Lower lobe of right lung (tissue), 2 donors: ENCODE measurements at places on chromosomes 11 and 22. TPM values are rescaled to one million over a fixed set of nuclear protein-coding genes. Genes with fewer than 3 reads are reported as not detected.

The SEPTIN5 gene
- total RNA-seq: 9.3 TPM

GRCh38 chr11:105202422-105202821, 62.9 kb upstream of the CARD18 start:
- DNase-seq: no peak

DNA sequence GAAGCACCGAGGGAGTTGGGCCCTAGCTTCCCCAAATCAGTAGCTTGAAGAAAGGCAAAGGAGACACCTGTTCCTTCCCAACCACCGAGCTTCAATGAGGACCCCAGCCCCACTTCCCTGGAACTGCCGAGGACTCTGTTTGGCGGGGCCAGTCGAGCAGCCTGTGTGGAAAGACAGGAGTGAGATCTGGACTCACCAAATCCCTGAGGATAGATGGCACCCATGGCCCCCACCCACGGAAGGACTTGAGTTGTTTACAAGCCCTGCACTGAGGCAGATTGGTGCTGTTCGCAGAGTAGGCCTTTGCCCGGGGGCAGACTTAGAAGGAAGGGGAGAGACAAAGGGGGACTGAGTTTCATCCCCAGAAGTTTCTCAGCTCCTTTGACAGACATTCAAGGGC, 64.6 kb downstream of the FEZ1 start:
- DNase-seq: no peak

DNA sequence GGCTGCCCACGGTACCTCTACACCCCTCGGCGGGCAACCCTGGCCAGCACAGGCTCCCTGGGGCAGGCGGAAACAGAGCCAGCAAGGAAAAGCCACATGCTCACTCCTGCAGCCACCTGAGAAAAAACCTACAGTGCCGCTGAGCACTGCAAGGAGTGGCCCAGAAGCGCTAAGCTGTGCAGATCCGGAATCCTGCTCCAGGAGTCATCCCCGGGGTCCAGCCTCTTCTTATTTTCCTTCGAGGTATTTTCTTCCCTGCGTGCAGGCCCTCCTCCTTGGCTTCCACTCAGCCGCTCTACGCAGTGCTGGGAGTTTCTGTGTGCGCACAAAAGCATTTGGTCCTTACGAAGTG, 81.0 kb downstream of the TRMU start:
- DNase-seq: no peak

The MYBPC3 gene
- total RNA-seq: 0.86 TPM

The RASGRP2 gene
- 30.4 TPM for total RNA-seq

GRCh38 chr11:128492903-128493569, 94.3 kb downstream of the ETS1 start:
- DNase-seq: no peak

GRCh38 chr11:78497293-78497692, 77.4 kb downstream of the NARS2 start:
- DNase-seq: no peak

- no peak for DNase-seq
Measured at GRCh38 chr11:75980031-75980430, 165.0 kb downstream of the UVRAG start.

The SLC43A3 gene
- total RNA-seq: 102 TPM

The KCNJ11 gene
- 4.3 TPM for total RNA-seq

The CFAP68 gene
- 16.3 TPM for total RNA-seq
